ENCODE measurements at places on chromosomes 4 and X.

- no peak for DNase-seq
These were observed 103.5 kb upstream of the PPARGC1A start for GRCh38 chr4:23993373-23993772.

GRCh38 chrX:39022106-39022505, 220.8 kb downstream of the MID1IP1 start:
- no peak for DNase-seq

GRCh38 chrX:72041176-72041575, 90.5 kb downstream of the RTL5 start:
- DNase-seq: no peak

GRCh38 chr4:150600812-150601445, 19.0 kb downstream of the MAB21L2 start:
- DNase-seq: no peak

DNA sequence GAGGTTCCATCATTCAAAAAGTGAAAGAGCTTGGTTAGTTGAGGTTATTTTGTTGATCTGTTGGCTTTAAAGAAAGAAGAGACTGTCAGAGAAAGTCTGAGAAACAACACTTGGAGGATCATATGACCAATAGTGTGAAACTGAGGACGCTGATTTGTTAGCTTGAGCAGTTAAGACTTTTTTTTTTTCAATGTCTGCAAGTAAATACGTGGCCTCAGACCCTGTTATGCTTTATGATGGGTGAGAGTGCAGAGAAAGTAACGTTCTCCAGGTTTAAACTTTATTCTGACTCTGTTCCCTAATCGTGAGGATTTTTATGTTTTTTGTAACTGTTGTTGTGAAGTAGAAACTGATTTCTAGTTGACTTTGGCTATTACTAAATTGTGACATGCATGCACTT, 45.9 kb downstream of the GAB1 start:
- DNase-seq: no peak

- DNase-seq: no peak
These were observed 100.7 kb downstream of the CRLF2 start for GRCh38 chrX:1111601-1112300.

DNA sequence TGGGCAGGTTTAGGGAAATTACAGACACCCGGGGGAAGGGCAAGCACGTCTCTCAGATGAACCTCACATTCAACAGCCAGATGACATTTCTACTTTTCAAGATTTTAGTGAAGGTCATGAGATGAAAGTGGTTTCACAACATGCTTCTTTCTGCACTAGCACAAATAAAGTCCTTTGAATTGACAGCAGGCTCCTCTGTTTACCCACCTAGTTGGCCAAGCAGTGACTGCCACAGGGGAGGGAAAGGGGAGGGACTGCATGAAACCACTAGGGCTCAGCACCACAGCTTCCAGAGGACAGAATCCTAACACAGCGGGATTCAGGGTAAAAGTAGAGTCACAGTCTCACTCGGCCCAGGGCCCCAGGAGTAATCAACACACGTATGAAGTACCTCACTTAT, 6.2 kb downstream of the RAB40A start:
- DNase-seq: no peak

DNA sequence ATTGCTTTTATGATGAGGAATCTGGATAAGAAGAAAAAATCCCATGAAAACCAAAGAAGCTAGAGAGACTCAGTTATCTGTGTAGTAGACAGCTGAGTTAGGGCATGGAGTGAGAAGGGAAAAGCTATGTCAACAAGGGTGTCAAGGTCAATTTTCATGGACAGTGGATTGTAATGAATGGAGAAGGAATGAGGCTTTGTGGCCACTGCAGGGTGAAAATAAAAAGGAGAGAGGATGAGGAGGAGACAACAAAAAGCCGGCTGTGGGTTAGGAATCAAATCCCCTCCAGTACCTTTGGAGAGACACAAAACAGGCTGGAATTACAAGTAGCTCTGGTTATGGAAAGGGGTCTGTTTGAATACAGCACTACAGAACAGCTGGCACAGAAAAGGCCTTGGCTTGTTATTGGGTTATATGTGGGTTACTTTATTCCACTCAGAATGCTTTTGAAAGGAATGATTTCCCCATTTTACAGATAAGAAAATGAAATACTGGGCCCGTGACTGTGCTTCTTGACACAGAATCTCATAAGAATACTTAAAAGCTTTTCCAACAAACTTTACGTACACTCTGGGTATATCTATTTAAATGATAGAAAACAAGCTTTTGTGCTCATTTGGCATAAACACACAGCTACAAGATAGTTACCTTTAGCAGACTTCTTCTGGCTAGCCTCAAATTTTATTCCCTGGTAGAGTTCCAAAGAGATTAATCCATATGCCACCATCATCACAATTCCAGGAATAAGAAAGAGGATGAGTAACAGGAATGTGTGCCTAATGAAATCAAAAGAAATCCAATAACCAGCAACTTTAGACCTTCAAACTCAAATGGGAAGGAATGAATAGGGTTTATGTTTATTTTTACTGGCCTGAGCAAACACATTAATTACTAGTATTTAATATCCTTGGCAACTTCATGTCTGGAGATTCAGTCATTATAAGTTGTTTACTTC, 7.5 kb downstream of the CCKAR start:
- DNase-seq: no peak

Measured in NCI-H2081 (cell line).